ENCODE measurements at places on chromosomes 12 and 14.

DNA sequence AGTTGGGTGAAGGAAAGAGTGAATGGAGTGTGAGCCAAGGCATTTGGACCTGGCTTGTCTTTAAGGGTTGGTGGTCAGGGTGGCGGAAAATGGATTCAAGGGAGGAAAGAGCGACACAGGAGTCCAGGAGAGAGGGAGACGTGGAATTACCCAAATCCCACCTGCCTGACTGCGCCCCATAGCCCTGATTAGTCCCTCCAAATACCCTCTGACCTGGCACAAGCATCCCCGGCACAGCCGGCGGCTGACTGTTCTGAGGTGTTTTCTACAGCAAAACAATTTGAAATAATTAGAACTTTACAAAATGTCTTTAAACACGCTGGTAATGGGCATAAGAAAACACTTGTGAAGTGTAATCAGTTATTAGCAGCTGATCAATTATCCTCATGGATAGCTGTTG lies 175.8 kb downstream of the PHETA1 start:
- DNase-seq = no peak

DNA sequence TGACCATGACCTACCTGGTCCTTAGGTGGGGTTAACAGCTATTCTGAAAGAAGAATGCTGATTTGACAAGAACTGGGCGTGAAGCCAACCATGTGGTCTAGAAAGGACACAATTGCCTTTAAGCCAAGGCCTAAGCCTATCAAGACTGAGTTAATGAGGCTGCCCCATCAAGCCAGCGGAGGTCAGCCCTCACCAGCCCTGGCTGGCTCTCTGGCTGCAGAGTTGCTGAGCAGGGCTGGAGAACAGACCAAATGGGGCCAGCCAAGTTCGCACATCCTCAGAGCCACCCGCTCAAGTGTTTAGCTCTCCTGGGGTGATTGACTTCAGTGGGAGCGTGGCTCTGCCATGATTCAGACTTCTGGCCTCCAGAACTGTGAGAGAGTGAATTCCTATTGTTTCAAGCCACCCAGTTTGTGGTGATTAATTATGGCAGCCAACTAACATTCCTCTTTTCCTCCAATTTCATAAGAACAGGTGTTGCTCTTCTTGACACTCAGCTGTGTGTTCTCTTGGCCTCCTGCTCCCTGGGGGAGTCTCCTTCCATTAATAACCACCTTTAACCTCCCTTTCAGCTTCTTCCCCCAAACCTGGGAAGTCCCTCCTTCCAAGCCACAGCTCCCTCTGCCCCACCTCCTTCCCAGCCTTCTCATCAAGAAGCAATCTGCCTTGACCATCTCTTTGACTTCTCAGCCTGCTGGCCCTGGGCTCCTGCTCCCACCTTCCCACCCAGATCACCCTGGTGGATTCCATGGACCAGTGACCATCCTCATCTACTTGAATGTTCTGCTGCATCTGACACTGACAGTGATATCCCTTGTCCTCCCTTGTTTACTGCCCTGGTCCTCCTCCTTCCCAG lies 5.3 kb upstream of the SERPINA5 start:
- DNase-seq = no peak

DNA sequence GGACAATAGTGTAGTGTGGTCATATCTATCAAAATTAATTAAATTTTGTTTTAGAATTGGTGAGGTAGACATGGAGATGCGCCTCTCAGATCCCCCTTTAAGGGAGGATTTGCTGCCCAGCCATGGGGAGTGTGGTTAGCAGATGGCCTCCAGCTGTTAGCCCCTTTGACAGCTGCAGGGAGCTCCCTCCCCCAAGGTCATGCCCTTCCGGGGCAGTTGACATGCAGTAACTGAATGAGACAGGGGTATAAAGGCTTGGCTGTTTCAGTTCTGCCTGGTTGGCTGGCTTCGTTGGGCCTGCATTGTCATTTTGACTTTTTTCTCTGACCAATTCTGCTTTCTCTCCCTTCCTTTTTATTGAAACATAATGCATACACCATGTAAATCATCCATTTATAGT lies 291.5 kb upstream of the SRRM4 start:
- DNase-seq = no peak

DNA sequence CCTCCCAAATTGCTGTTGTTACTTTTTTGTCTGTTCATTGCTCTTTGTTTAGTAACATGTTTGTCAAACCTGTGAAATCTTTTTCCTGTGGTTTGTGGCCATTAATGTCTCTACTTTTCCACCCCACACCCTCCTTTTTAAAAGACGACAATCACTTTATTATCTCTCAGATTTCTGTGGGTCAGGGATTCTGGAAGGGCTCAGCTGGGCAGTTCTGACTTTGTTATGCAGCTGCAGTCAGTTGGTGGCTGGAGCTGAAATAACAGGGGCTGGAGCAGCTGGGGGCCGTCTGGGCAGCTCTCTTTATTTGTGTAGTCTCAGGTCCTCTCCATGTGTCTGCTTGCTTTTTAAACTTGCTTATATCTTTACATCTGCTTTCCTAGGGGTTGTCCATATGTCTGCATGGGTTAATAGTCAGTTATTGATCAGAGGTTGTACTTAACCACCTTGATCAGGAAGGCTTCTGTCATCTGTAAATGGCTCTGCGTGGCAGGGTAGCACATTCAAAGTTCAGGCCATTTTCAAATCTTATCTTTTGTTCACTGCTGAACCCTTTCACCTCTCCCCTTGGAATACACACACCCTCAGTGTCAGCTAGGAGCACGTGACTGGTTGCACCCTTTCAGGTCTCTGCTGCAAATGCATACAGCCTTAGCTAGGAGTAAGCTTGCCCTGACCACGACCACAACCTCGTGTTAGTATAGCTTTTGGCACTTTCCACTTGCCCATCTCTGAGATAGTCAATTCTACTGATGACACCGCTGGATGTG lies 27.9 kb downstream of the BORCS5 start:
- DNase-seq = peak; percentile 27

DNA sequence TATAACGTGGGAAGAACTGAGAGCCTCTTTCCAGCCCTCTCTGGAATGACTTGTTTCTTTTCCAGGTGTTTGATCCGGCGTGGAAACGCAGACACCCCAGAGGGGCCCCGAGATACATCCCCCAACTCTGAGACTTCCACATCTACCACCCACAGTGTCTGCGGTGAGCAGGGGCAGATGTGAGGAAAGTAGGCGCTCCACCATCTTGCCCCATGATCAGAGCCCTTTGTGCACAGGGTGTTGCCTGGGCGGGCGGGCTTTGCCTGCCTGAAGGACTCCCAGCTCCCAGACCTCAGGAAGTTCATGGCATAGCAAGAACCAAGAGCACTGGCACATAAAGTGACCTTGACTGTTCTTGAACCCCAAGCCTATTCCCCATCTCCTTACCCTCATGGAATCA lies 2.8 kb downstream of the CARMIL3 start:
- no peak for DNase-seq
